MG63 (cell line): ENCODE measurements at places on chromosomes 11 and 22. TPM values are rescaled to one million over a fixed set of nuclear protein-coding genes. Genes with fewer than 3 reads are reported as not detected.
A peak's percentile ranks its signal among the peaks of the same experiment; 100 is the strongest.

ANKK1 gene
- not detected in 2 replicates for total RNA-seq

KCNK7 gene
- total RNA-seq = not detected in 2 replicates

C1QTNF5 gene
- not detected in 2 replicates for total RNA-seq

COMT gene
- total RNA-seq = 178 and 263 TPM in 2 replicates

PRRG4 gene
- 0.13 and 1.4 TPM in 2 replicates for total RNA-seq

TMPRSS6 gene
- not detected in 2 replicates for total RNA-seq

RAB38 gene
- total RNA-seq = 0.46 TPM in 1 of 2 replicates, not detected in the other

TSSC4 gene
- total RNA-seq = 58.7 and 90.1 TPM in 2 replicates

POU2AF1 gene
- total RNA-seq = not detected in 2 replicates

KRTAP5-7 gene
- total RNA-seq = not detected in 2 replicates

TECTA gene
- not detected in 2 replicates for total RNA-seq

MRGPRE gene
- not detected in 2 replicates for total RNA-seq

DNA sequence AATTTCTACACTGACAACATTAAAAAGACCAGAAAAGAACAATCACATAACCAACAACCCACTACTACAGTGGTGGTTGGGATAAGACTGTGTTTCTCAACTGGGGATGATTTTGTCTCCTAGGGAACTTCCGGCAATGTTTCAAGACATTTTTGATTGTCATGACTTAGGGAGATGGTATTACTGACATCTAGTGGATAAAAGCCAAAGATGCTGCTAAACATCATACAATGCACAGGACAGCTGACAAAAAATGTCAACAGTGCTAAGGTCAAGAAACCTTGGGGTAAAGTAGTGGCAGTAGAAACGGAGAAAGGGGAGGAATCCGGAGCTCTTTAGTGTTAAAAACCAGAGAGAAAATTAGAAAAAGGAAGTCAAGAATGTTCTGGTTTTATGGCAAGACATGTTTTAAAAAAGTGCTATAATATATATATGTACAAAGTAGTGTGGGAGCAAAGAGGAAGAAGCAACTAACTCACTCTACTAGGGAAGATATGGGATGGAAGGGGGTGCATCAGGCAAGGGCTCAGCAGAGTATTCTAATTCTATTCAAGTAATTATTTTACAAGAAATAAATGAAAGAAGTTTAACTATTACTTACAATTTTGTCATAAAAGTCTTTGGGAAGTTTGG lies 37.2 kb downstream of the CKAP5 start:
- DNase-seq = no peak

GRCh38 chr11:30960387-30960992 lies 374.3 kb upstream of the MPPED2 start:
- no peak for DNase-seq

GRCh38 chr22:50361222-50361621 lies 18.1 kb downstream of the PPP6R2 start:
- no peak for DNase-seq

- DNase-seq = no peak
These were observed 17.1 kb upstream of the CCT8L2 start for GRCh38 chr22:16609548-16610261.

DNA sequence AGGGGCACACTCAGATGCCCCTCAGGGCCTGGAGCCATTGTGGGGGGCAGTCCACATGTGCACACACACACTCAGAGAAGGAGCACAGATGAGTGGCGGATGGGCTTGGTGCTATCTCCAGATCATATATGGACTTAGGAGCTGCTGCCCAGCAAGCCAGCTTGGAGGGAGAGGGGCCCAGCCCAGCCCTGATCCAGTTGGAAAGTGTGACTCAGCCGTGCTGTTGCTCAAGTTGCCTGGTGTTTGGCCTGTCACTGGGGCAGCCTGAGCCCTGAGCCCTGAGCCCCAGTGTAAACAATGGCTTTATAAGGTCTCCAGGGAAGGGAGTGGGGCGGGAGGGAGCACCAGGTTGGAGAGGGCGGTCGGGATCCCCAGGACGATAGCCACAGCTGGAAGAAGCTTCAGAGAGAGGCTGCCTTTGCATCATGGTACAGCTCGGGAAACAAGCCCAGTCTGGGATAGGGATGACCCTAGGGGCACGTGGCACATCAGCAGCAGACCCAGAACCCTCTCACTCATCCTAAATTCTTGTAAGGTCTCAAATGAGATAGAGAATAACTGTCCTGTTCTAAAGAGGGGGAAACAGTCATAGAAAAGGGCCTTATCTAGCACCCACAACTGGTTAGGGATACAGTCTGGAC lies 4.8 kb downstream of the SELENOM start:
- peak; percentile 87 for DNase-seq

GRCh38 chr11:58047818-58048217 lies 17.1 kb downstream of the OR6Q1 start:
- no peak for DNase-seq

DNA sequence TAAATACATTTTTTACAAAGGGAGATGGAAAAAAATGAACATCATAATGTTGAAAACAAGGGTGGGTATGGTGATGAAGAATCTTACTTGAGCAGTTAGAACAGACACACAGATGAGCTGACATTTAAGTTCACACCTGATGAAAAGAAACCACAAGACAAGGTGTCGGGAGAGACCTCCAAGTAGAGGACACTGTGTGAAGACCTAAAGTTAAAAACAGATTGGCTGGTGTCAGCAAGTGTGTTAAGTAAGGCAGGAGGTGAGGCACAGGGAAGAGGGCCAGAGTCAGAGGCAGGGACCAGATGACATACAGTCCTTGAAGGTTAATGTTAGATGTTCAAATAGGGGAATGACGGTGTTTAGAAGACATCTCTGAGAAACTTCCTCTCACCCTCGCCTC lies 236.8 kb downstream of the FAT3 start:
- DNase-seq = no peak

DNA sequence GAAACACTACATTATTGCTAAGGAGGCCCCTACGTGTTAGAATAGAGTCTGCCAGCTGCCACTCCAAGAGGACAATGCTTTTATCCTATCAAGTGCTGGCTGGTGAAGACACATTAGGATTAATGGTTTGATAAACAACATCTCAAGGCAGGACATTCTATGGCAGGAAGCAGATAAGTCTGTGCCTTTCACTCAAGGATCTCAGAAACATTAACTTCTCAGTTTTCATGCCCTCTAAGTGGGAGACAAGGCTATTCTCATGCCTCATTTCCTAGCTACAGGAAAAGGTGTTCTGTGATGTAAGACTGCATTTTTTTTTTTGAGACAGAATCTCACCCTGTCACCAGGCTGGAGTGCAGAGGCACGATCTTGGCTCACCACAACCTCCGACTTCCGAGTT lies 23.5 kb upstream of the TIMP3 start:
- DNase-seq = no peak

GRCh38 chr22:30246814-30247376 lies 336 bp upstream of the LIF start:
- peak; percentile 37 for DNase-seq

DNA sequence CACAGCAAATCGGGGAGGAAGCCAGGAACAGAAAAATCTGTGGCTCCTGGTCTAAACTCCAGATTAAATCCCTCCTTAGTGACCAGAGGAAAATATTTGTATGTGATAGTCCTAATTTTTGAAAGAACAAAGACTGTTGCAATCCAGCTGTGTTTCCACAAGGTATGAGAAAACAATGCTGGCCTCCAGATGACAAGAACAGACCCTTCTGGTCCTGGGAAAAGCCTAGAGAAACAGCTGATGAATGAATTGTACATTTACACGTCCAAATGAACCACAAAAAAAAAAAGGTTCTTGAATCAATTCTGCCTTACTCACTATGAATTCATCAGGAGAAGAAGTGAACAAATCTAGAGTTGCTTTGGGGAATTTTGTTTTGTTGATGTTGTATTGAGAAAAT lies 63.7 kb downstream of the ETS1 start:
- DNase-seq = no peak

- DNase-seq = no peak
These were observed 5.6 kb downstream of the RCE1 start for GRCh38 chr11:66848671-66849500.

DNA sequence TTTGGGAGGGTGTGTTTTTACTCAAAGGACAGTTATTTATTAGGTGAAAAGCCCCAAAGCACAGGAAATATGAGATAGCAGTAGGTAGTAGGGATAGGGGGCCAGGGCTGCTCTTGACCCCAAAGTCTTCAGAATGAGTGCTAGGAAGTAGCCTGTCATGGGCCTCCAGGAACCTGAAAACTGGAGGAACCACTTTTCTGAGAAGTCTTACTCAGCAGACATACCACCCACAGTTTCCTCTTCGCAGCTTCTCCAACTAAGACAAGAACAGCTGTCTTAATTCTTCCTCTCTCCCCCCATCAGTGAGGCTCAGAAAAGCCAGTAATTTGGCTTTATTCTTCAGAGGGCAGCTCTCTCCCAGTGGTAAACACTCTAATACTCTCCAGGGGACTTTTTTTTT lies 84.0 kb upstream of the CTSC start:
- DNase-seq = no peak

GRCh38 chr11:128299132-128299726 lies 288.1 kb downstream of the ETS1 start:
- no peak for DNase-seq

GRCh38 chr11:117839380-117839881 lies 14.9 kb upstream of the FXYD2 start:
- no peak for DNase-seq

DNA sequence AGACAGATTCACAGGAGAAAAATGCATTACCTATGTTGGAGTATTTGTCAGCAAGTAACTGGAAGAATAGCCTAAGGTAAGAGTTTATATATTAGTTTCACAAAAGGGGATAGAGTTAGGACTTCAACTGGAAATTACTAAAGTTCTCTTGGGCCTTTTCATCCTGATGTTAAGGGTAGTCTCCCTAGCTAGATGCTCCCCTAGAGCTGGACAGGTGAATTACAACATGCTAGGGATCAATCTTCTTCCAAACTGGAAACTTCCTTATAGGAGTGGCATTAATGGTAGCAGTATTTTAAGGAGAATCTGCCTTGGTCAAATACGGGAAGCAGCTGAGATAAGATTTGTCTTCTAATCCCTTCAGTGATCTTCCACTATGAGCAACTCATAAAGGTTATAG lies 632.8 kb upstream of the RAG2 start:
- DNase-seq = no peak

- no peak for DNase-seq
These were observed 816.3 kb downstream of the NTM start for GRCh38 chr11:132186699-132187098.

DNA sequence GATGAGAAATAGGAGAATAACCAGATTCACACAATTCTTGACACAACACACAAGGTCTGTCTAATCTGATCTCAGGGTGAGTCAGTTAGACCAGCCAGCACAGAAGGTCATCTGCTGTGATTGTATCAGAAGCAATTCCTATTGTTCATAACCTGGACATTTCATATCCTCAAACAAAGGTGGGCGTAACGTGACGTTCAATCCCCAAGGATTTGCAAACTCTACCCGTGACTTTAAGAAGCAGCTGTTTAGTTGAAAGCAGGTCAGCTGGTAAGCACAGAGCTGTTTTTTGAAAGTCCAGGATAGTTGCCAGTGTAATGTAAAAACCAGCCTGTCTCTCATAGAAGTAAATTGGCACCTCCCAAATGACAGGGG lies 385.1 kb downstream of the DCDC1 start:
- DNase-seq = no peak

DNA sequence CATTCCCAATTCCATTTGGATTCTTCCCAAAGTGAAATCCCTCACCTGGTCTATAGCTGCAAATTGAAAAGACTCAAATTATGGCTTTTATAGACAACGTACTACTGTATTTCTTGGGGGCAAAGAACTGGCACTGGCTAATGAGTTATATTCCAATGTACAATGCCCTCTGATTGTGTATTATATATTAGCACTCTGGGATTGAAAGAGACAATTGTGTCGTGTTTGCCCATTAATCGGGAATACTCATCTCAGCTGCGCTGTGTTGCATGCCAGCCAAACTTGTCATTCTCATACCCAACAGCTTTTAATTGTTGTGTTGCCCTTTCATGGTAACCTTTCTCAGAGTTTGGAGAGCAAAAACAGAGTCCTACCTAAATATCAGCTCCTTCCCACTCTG lies 55.0 kb upstream of the ZBTB44 start:
- no peak for DNase-seq

- peak; percentile 12 for DNase-seq
These were observed 93.2 kb downstream of the CACNA1I start for GRCh38 chr22:39663751-39664150.

GRCh38 chr11:124627546-124627945 lies 4.9 kb downstream of the TBRG1 start:
- DNase-seq = no peak

DNA sequence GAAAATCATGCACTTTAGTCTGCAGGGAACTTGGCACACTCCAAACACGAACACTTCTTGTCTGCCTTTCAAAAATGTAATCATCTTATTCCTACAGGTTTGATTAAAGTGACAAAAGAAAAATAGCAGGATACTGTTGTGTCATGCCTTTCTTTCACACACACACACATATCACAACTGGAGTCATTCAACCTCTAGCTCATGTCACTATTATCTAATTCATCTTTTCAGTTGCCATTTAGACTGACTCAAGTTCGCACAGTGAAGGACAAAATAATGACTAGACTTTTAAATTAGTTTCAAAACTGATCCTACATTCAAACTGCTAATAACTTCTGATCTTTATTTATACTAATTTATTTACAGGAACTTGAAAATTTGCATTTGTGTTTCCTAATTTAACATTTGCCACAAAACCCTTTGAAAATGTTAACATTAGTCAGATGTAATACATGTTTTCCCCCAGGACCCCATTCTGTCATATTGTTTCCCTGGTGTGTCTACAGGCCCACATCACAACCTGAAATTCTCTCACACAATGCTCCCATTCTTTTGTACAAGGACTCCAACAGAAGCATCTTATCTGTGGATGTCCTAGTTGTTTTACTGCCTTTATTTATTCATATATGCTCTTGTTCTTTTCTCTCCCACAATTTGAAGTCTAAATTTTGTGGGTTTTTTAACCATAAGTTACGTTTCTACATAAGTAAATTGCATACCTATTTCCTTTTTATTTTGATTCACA lies 171.1 kb downstream of the GRIA4 start:
- DNase-seq = no peak

DNA sequence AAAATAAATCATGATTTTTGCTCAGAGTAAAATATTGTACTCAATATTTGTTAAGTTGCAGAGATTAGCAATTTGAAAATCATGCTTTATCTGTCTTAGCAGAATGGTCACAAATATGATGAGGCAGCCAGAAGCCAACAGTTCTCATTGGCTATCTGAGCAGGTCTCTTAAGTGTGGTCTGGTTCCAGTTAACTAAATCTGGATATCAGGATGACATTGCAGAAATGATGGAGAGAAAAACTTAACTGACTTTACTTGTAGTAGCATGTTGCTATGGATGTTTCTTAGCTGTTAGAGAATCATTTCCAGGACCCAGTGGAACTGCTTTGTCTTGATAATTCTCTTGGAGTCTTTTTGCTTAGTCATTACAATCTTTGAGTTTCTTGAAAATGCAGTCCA lies 1070.3 kb downstream of the JRKL start:
- DNase-seq = no peak
